NCI-H345 (cell line): ENCODE measurements at places on chromosomes 16 and 17.

GRCh38 chr16:9159839-9160550, 68.6 kb downstream of the HAPSTR1 start:
- peak; percentile 41 for DNase-seq

GRCh38 chr17:56727876-56728617, 105.7 kb downstream of the C17orf67 start:
- DNase-seq: no peak

- DNase-seq: no peak
Observed at GRCh38 chr16:78060809-78061208, 38.5 kb downstream of the CLEC3A start.

- DNase-seq: no peak
Observed at GRCh38 chr17:67578142-67578457, 139.6 kb upstream of the NOL11 start.

- DNase-seq: no peak
Observed at GRCh38 chr17:18964550-18964949, 12.6 kb downstream of the SLC5A10 start.

DNA sequence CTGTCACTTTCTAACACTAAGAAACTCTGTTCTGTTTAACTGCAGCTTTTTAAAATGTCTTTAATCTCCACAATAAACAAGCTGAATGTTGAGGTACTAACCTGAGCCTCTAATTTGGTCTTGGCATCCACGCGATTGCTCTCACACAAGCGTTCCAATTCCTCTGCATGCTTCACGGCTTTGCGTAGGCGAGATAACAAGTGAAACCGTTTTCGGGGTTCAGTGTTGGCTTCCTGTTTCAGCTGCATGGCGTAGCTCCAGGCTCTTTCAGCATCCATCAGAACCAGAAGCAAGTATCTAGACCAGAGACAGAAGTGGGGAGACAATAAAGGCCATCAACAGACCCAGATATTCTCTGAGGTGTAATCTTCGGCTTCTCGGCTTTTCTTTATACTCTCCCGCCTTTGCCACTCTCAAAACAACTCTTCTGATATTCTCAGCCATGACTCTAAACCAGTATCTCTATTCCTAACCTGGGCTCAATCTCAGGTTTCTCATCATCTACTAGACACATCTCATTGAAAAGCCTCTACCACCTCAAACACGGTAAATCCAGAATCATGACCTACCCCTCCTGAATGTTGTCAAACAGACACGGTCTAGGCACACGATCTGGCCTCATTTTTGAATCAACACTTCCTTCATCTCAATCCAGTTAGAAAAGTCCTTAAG, 8.3 kb downstream of the SRP68 start:
- no peak for DNase-seq

DNA sequence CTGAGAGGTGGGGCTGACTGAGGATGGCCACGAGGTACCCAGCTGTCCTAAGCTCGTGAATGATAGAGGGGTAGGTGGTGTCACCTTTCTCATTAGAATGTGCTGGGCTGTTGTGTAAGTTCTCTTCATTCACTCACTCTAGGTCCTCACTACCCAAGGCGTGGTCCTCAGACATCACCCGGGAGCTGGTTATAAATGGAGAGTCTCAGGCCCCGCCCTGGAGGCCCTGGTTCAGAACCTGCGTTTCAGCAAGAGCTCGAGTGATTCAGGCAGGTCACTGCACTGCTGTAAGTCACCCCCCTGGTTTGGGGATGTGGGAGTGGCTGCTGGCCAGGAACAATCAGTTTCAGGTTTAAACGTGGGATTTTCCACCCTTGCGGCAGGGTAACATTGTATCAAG, 139.8 kb downstream of the FOXL1 start:
- no peak for DNase-seq

DNA sequence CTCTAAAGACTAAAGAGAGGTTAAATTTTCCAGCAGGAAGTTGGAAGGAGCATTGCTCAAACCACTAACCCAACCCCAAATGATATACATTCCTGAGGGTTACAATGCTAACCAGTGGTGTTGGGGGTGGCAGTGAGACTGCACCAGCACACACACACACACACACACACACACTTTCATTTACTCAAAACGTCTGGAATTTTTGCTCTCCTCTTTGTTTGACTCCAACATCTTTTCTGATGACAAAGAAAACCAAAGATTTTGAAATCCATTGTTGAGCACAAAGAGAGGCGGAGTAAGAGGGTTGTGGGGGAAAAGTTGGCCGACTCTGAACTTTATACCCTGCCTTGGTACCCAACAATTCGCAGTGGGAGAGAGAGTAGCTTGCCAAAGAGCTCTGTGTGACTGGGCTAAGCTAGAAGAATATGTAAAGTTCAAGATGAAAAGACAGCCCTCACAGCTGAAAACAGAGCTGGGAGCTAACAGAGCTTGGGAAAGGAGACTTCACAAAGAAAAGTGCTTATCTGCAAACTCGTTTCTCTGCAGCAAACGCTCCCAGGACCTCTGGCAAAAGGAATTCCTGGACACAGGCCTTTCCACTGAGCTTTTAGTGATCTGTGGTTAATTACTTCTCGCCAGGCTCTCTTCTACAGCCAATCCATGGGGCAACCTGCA, 426.0 kb upstream of the CDH11 start:
- no peak for DNase-seq

GRCh38 chr17:28334666-28335200, 539 bp downstream of the IFT20 start:
- no peak for DNase-seq

- DNase-seq: peak; percentile 58
Observed at GRCh38 chr17:29566473-29567303, at the start of gene ABHD15. ABHD15 (minus strand) TSS chr17:29567037; CDS start chr17:29566966, 71 bp downstream.
